T-helper 2 cell (primary cell): ENCODE measurements at places on chromosomes 4 and X.

DNA sequence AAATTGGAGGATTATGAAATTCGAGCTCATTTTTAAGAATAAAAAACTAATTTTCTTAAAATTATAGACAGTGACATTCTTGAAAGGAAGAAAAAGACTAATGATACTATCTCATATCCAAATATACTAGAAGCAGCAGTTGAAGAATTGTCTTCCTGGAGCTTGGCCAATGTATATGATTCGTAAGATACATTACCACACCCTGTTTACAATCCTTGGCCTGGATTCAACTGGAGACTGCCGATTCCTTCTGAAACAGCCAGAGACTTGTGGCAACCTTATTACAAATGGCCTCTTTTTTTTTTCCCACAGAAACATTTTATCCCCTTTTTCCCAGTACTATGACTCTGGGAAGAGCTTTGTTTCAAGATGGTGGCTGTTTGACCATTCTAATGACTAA is 571.2 kb upstream of the FAT1 start:
- no peak for DNase-seq

GRCh38 chr4:22454955-22455354 is 60.9 kb downstream of the ADGRA3 start:
- no peak for DNase-seq

GRCh38 chr4:141432000-141432712 is 204.2 kb upstream of the IL15 start:
- DNase-seq, result no peak

- DNase-seq, result no peak
These were observed 174.3 kb upstream of the ANXA10 start for GRCh38 chr4:167918077-167918476.

DNA sequence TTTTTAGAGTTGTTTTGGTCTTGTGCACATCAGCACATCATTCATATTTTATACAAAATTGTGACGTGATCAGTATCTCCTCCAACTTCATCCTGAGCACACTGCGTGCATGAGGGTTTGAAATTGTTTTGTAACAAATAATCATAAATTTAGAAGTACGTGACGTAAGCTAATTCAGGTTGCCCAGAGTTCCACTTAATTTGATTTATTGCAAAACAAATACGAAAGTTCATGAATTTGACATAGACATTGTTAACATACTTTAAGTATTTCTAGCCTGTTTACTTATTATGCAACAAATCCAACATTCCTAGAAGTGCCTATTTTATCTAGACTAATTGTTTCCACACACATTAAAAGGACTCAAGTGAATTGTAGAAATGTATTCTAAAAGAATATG is 48.3 kb downstream of the MAP7D3 start:
- DNase-seq, result no peak

- DNase-seq, result no peak
These were observed 51.2 kb downstream of the SMARCA1 start for GRCh38 chrX:129472116-129472515.

GRCh38 chr4:147355847-147356246 is 125.0 kb upstream of the EDNRA start:
- DNase-seq, result no peak

DNA sequence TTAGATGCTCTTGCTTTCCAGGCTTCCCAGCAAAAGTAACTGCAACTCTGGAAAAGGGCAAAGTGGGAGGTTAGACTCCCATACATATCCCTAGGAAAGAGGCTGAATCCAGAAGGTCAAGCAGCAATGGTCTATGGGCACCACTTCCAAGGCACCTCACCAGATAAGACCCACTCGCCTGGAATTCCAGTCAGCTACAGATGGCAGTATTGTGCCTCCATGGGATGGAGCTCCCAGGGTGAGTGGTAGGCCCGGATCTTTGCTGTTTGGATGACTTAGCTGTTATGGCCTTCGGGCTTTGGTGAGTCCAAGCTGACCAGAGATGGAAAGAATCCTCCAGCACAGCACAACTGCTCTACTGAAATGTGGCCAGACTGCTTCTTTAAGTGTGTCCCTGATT is 688.0 kb downstream of the PCDH19 start:
- DNase-seq, result no peak

GRCh38 chrX:68938244-68939004 is 109.6 kb downstream of the EFNB1 start:
- no peak for DNase-seq

DNA sequence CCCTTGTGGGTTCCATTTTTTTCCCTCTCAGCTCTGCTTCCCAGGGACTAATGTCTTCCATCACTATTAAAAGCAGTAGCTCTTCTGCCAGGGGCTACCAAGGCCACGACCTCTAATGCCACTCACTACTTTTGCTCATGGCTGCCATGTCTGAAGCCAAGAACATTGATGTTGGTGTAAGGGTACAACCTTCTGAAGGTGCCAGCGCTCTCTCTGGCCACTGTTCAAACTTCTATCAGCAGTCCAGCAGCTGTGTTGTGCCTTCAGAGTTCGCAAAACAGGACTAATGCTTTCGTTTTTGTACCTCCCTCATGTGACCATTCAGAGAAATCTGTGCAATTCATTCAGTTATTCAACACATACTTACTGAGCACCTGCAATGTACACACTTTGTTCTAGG is 121.5 kb upstream of the ENPEP start:
- no peak for DNase-seq

- no peak for DNase-seq
These were observed 20.7 kb downstream of the PSAPL1 start for GRCh38 chr4:7414046-7414445.

DNA sequence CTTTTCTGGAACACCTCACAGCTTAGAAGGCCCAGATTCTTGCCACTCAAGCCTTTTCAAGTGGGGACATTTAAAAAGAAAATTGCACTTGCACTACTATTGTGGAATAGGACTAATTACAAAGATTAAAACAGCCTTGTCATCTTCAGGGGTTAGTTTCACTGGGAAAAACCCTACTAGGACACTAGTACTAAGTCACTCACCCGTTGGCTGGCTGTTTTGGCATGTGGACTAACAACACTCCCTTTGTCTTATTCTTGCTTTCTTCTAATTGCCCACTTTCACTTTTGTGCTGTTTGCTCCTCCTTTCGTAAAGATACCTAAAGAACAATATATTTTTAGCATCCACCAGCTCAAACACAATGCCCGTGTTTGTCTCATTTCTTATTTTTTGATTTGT is 200.9 kb upstream of the MID1 start:
- no peak for DNase-seq

- DNase-seq, result no peak
These were observed 71.0 kb downstream of the MGST2 start for GRCh38 chr4:139736661-139737060.

DNA sequence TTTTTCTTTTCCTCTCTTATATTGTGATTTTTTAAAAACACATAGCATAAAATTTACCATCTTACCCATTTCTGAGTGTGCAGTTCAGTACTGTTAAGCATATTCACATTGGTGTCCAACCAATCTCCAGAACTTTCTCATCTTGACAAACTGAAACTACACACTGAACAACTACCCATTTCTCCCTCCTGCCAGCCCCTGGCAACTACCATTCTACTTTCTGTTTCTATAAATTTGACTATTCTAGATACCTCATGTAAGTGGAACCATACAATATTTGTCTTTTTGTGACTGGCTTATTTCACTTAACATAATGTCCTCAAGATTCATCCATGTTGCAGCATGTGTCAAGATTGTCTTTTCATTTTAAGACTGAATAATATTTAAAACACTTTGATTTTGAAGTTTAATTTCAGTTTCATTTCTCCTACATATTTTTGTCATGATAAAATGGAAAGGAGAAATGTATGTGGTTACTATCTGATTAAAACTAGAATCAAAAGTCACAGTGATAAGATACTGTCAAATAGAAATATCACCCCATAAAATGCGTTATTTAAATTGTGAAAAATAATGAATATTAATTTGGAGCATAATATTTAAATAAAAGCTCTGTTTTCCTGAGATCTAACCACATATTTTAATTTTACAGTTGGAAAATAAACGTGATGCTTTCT is 122.8 kb downstream of the DIPK2B start:
- DNase-seq, result peak; percentile 64

- DNase-seq, result no peak
These were observed 140.3 kb upstream of the PGRMC2 start for GRCh38 chr4:128427832-128428366.

- DNase-seq, result no peak
These were observed 215.5 kb upstream of the CNKSR2 start for GRCh38 chrX:21158678-21159077.

DNA sequence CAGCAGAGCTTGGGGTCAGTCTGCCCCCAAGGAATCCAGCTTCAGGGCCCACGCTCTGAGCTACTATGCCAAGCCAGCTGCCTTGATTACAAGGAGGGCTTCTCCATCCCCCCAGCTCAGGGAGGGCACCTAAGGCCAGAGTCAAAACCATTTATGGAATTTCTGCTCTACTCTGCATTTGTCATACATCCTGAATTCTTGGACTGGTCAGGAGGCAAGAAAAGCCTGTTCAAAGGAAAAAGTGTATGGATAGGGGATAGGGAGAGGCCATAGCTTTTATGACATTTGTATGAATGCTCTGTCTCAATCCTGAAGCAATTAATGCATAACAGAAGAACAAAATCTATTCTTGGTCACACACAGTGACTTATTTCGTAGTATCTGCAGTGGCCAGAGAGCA is 32.2 kb downstream of the EDNRA start:
- DNase-seq, result no peak

DNA sequence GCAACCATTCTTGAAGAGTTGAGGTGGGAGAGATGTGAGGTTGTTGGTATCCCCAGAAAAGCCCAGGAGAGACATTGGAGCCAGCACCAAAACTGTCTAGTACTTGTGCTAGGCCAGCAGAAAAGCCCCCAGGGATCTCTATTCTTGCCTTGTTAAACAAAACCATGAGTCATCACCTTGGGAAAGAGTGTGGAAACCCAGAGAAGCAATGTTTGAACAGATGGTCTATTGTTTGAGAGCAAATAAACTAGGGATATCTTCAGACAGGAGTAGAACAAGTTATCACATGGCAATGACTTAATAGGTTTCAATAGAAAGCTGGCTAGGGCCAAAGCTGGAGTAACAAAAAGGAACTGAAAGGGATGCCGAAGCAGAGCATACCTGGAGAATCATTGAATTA is 195.7 kb upstream of the CASK start:
- DNase-seq, result no peak

DNA sequence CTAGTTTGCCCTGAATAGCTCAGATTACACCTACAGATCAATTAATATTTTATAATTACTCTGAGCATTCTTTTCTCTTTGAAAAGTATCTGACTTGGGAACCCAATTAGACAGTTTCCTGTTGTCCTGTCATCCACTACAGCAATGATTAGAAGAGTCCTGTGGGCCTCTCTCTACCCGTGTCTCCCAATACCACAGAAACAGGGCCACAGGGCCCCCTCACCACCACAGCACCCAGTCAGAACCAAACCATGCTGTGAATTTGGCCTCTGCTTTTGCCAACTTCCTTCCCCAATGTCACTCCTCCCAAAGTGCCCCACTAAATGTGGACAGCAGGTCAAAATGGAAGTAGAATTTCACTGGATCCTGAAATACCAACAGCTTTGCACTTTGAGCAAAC is 10.3 kb downstream of the USP46 start:
- DNase-seq, result no peak

DNA sequence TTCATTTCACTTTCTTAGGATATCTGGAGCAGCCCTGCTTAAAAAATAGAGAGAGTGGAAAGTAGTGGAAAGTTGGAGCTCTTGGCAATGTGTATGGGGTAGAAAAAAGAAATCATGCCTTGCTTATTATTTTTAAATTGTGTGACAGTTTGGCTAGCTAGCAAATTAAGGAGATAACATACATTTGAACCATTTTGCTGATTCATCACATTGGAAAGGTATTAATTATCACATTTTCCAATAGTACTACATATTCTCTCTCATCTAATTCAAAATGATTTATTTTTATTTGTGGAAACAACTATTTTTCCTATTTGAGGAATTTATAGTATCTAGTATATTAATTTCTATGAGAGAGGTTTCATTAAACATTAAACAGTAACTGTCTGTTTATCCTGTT is 280.4 kb downstream of the KLHL4 start:
- no peak for DNase-seq

DNA sequence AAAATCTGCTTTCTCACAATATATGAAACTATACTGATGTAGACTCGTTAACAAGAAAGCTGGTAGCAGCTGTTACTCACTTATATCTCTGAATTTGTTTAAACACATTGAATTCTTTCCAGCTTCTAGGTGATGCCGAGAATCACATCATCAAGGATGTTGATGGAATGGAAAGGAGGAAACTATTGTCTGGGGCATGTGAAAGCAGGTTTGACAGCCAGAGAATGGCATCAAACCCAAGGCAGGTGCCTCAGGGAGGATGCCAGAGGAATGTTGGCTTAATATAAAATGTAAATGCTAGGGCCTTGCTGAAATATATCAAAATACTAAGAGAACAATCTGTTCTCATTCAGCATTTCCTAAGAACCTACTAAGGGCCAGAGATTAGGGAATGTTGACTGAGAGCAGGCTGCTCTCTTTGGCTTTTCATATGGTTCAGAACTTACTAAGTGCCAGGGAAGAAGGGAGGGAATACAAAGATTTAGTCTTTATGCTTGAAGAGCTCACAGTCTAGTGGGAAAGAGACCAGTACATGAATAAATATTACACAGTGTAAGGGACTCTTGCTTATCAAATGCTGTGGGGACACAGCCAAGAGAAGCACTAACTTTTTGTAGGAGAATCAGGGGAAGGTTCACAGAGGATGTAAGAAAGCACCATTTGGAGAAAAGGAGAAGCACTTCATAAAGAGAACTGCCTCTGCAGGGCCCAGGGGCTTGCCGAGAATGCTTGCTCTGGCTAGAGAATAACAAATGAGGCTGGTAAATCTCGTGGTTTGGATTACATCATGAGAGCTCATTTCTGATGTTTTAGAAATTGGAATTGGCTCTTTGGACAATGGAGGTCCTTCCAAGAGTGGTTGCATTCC is 14.7 kb downstream of the SLIT2 start:
- DNase-seq, result no peak

DNA sequence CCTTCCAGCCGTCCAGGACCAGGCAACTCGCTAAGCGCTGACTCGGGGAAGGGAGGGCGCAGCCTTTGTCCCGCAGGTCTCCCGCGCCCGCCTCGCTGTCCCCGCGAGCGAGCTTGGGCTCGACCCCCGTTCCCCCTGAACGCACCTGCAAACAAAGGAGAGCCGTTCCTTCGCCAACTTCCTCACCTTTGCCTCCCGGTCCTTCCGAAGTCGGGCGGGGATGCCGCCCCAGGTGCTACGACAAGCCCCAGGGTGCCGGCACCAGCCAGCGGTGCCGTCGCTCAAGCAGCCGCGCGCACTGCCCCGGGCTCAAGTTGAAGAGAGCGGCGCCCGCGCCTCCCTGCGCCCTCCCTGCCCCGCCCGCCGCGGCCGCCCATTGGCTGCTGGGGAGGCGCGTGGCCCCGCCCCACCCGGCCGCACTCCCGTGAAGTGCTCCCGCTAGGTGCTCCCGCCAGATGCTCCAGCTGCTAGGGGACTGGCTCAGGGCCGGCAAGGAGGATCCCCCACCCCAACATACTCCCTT is 107.1 kb downstream of the NSUN7 start:
- DNase-seq, result peak; percentile 17

GRCh38 chr4:47954245-47954644 is 39.9 kb upstream of the NFXL1 start:
- DNase-seq, result no peak
